Esophagus mucosa (tissue), 1 donor: ENCODE measurements at places on chromosomes 7 and 10.

DNA sequence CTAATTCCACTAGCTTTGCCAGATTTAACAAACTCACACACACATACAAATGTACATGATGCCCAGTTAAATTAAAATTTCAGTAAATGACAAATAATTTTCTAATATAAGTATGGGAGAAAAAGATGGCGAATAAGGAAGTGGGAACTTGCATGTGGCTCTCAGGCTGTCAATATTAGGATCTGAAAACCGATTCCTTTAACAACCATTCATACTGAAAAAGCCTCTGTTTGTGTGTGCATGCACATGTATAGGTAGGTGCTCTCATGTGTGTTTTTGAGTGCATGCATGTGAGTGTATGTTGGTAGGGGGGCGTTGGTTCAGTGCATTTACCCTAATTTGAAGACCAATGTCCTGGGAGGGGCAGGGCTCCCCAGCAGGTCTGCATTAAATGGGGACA lies 125.3 kb downstream of the HTR7 start:
- ATAC-seq: no peak

- no peak for ATAC-seq
These were observed 63.4 kb downstream of the SYPL1 start for GRCh38 chr7:106048706-106049020.

DNA sequence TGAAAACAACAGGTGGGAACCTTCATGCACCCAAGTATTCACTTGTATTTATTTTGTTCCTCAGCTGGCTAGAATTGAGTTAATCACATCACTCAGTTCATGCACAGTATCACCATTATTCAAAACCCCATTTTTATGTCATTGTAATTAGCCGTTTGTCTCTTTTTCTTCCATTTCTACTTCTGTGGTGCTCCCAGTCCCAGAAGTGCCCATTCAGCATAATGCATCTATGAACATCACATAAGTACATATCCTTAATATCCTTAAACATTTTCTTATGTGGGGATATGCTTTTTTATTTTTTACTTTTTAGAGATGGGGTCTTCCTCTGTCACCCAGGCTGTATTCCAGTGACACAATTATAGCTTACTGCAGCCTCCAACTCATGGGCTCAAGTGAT lies 510.9 kb upstream of the MGMT start:
- no peak for ATAC-seq

DNA sequence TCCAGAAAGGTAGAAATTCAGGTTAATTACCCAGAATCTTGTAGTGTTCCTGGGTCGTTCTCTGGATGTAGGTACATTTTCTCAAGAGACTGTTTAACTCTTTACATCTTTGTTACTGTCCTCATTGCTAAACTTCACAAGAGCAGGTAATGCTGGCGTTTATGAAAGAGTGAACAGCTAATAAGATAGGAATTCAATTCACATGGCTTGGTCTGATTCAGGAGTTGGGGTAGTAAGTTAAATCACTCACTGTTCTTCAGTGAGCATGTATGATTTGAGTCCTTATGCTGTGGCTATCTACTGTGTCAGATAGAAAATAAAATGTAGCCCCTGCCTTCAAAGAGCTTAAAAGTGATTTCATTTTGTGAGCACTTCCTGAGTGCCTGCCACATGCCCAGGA lies 480.0 kb downstream of the LRMDA start:
- no peak for ATAC-seq

- ATAC-seq: no peak
These were observed 6.8 kb upstream of the CDK6 start for GRCh38 chr7:92843034-92843760.

GRCh38 chr10:122617476-122618270 lies 57.1 kb downstream of the DMBT1 start:
- no peak for ATAC-seq

DNA sequence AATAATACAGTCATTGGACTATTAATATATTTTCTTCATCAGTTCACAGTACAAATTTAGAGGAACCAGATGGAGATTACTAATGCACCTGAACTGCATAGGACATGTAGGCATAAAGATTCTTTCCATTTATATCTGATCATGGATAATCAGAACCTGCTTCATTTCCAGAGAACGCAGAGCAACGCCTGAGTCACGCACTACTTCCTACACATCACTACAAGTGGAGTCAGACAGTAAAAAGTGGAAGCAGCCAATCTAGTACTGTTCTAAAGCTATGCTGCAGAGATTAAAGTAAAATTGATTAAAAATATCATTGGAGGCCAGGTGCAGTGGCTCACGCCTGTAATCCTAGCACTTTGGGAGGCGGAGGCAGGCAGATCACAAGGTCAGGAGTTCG lies 43.3 kb downstream of the BRI3 start:
- no peak for ATAC-seq

- ATAC-seq: no peak
These were observed 236.4 kb upstream of the GPR26 start for GRCh38 chr10:123429706-123430221.

DNA sequence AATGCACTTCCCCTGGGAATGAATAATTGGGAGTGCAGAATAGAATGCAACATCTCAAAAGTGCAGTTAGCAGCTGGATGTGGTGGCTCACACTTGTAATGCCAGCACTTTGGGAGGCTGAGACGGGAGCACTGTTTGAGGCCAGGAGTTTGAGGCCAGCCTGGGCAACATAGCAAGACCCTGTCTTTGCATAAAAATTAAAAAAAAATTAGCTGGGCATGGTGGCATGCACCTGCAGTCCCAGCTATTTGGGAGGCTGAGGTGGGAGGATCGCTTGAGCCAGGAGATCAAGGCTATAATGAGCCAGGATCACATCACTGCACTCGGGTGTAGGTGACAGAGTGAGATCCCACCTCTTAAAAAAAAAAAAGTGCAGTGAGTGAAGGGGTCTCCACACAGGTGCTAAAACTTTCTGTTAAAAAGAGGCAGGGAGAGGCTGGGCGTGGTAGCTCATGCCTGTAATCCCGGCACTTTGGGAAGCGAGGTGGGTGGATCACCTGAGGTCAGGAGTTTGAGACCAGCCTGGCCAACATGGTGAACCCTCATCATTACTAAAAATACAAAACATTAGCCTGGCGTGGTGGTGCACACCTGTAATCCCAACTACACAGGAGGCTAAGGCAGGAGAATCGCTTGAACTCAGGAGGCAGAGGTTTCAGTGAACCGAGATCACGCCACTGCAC lies 13.5 kb upstream of the ZMIZ1 start:
- no peak for ATAC-seq

GRCh38 chr7:130356121-130356875 lies 11.7 kb downstream of the CPA5 start:
- peak; percentile 80 for ATAC-seq

DNA sequence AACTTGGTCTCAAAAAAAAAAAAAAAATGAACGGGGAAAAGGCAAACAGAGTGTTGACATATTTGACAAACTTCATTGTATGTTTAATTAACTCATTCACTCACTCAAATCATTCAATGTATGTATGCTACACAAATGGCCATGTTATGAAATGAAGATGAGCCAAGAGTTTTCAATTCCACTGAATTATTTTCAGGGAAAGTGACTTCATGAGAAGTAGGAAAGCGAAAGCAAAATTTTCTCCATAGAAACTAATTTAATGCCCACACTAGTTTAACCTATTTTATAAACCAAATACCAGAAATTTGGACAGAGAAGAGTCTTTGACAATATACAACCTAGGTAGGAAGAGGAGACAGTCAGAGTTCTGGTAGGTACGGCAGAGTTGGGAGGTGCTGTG lies 119.5 kb downstream of the HIPK2 start:
- no peak for ATAC-seq

DNA sequence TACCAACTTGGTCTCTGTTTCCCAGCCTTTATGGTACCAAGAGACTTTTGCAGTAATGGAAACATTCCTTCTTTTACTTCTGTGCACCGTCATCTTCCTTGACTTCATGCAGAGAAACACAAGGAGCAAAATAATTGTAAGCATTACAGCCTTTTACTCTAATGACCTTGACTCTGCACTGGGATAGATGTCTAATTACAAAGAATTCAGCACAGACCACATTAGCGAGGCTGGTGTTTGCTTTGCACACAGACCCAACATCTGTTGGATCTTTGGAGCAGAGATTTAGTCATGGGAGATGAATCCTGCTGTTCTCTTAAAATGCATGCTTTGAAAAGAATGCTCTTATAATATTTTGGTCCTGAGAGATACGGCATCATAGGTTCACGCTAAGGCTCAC lies 261.6 kb downstream of the TWIST1 start:
- no peak for ATAC-seq

DNA sequence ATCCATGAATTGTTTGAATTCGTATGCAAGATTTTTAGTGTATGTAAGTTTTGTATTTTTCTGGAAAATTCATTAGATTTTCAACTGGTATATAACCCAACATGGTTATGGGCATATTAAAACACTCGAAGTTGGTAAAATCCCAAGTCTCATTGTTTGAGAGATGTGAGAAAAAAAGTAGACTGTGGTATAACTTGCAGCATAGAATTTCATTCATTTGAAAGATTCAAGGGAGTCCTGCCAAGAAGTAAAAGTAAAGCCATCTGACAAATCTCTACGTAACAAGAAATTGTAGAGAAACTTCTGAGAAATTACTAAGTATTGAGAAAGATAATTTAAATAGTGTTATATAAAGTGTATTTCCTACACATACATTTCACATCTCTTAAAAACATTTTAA lies 40.2 kb downstream of the SEMA3E start:
- no peak for ATAC-seq

- ATAC-seq: no peak
These were observed 15.8 kb downstream of the MAT1A start for GRCh38 chr10:80273523-80274170.

GRCh38 chr10:51244748-51245490 lies 170.6 kb downstream of the PRKG1 start:
- ATAC-seq: no peak

DNA sequence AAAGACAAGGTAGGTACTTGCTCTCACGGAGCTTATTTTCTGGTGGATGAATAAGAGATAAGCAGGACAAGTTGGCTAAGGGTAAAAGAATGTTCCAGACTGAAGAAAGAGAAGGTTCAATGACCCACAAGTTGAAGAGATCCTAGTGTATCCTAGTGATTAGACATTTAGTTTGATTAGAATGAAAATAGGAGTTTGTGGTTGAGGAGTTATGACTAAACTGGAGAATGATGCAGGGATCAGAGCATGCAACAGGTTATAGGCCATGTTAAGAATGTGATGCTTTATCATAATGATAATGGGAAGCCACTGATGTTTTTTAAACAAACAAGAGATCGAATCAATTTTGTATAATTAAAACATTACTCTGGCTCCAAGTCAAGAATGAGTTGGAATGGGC lies 357.2 kb downstream of the HPSE2 start:
- ATAC-seq: no peak

GRCh38 chr7:70142247-70142932 lies 544.1 kb downstream of the AUTS2 start:
- no peak for ATAC-seq

DNA sequence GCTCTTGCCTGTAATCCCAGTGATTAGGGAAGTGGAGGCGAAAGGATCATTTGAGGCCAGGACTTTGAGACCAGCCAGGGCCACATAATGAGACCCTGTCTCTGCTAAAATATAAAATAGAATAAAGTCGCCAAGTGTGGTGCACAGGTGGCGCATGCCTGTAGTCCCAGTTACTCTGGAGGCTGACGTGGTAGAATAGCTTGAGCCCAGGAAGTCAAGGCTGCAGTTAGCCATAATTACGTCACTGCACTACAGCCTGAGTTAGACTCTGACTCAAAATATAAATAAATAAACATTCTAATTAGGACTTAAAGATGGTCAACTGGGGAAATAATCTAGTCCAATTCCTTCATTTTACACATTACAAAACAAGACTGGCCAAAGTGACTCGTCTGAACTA lies 768 bp downstream of the CHCHD2 start:
- ATAC-seq: peak; percentile 74

GRCh38 chr7:74412603-74413002 lies 41.1 kb upstream of the GTF2IRD1 start:
- no peak for ATAC-seq

DNA sequence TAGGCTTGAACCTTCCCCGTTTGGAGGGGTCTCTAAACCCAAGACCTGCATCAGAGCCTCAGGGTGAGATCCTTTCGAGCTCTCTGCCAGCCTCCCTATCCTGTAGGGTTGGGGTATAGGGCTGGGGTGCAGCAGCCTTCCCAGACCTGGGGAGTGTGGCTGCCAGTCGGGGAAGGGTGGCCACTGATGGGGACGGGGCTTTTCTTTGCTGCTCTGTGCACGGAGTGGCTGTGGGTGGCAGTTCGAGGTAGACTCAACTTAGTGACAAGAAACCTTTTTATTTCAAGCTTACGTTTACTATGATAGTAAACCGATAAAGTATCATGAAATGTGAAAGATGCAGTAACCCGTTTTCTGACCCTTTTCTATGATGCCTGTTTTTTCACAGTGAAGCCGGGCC lies 13.0 kb downstream of the ZNF316 start:
- ATAC-seq: no peak

- no peak for ATAC-seq
These were observed 155.5 kb downstream of the SPAG6 start for GRCh38 chr10:22500656-22501340.

DNA sequence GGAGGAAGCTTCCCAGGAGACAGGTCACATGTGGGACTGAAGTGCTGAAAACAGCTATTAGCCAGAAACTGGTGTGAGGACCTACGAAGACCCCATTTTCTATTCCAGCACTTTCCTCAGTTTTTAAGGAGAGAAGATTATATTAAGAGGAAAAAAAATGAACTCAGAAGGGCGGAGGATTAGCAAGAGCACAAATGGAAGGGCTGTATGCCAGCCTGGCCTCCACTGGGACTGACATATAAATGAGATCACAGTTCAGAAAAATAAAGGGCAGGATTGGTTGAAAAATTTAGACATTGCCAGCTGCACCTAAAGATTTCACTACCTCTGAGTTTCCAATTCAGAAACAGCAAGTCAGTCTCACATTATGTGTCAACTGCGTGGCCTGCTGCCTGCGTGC lies 53.0 kb downstream of the GSDME start:
- no peak for ATAC-seq

- no peak for ATAC-seq
These were observed 35.0 kb upstream of the DGKI start for GRCh38 chr7:137881607-137882260.
